Stimulated activated CD8-positive, alpha-beta memory T cell treated with anti-CD3 and anti-CD28 coated beads, Interleukin-2, amount 100 ng/mL, for 1 hour (primary cell): ENCODE measurements at places on chromosomes 6 and 20.

DNA sequence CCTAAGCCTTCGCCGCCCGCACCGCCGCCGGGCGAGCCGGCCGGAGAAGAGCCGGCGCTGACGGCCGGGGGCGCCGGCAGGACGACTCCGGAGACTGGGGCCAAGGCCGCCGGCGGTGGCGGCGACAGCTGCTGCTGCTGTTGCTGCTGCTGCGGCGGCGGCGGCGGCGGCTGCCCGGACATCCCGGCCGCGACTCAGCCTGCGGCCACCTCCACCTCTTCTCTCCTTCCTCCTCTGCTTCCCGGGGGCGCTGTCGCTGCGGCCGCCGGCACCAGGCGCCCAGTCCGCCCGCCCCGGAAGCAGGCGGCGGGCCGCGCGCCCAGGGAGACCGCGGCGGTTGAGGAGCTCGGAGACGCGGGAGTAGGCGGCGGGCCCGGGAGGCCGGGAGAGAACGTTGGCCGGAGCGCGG is 307 bp downstream of the RANBP9 start:
- DNase-seq: no peak

GRCh38 chr6:30881392-30882203 is 2.7 kb upstream of the DDR1 start:
- no peak for DNase-seq

DNA sequence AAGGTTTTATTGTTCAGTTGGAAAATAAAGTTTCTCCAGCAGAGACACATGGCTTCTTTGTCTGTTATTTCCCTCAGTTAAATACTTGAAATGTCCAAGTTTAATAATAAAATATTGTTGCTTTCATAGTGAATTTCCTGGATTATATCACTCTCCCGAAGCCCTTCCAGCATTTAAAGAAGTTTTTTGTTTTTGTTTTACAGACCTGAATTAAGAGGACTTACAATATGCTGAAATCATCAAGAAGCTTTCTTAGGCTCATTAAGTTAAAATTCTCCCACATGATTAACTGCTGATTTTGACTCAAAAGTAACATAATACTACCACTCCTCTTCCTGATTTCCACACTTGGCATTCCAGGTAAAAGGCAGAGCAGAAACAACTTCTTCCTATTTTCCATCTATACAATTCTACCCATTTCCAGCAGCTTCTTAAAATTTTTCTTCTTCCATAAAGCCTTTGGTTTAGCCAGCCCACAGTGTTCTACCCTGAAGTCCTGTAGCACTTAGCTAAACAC is 35.8 kb downstream of the PDSS2 start:
- DNase-seq: no peak

- DNase-seq: no peak
Measured at GRCh38 chr6:126041516-126041915, 55.2 kb downstream of the TRMT11 start.

GRCh38 chr6:131807321-131807643 is 538 bp upstream of the ENPP1 start:
- DNase-seq: no peak

DNA sequence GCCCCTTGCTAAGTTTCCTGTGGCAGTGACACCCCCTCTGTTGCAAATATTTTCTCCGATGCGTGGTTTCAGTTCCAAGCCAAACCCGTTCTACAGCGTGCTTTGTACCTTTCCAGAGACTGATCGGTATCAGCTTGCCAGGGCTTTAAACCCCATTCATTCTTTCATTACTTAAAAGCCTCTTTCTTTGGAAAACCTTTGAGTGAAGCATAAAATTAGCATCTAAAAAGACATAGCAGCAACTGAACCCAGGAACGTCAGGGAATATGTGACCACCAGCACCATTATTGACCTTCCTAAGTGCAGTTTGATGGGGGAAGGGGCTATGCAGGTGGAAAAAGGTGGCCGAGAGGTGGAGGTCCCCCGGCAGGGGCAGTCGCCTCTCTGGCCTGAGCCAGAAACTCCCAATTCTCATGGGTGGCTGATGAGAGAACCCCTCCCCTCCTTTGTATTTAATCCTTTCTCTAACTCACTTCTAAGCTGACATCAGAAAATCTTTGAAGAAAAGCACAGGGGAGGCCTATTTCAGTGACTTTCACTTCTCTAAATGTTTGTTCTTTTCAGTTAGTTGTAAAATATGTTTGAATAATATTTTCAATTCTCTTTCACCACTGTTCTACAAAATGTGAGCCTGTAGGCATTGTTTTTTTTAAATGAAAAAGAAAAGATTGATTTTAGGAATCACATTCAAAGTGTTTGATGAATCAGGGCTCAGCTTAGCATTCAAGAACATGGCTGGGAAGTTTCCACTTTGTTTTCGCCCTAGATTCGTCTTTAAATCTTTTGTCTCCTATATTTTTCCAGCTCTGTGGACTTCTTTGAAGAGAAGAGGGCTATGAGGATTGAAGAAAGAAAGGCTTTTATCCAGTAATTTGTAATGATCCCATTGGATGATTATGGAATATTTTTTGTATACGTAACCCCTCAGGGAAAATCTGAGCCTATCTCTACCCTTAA is 89.2 kb downstream of the RSPH3 start:
- no peak for DNase-seq

GRCh38 chr6:69792292-69792691 is 4.5 kb downstream of the LMBRD1 start:
- DNase-seq: no peak

DNA sequence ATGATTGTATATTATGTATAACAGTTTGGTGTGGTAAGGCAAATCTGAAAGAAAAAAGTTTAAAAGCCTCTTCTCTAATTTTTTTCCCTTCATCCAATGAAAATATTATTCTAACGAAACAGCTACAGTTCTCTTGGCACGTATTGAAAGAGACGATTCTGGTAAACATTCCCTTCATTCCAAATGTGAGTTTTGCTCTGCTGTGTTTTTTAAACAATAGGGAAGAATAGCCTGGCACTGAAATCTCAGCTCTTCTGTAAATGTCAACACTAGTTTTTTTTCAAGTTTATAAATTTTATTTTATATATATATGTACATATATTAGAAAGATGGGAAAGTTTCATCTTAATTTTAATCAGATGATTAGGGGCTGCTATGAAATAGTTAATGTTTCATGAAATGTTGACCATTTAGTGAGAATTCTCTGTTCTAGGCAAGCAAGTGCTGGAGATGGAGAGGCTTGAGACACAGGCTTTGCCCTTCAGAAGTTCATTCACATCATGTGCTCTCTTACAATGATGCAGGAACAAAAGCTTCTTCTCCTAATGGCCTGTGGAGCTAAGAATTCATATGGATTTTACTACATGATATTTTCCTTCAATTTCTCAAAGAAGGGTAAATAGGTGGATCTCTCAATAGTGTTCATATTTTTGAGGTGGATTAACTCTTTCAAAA is 4.1 kb downstream of the PAQR8 start:
- DNase-seq: no peak

GRCh38 chr6:11298651-11299420 is 66.4 kb upstream of the NEDD9 start:
- no peak for DNase-seq

GRCh38 chr6:79755967-79756366 is 124.8 kb downstream of the SH3BGRL2 start:
- no peak for DNase-seq

DNA sequence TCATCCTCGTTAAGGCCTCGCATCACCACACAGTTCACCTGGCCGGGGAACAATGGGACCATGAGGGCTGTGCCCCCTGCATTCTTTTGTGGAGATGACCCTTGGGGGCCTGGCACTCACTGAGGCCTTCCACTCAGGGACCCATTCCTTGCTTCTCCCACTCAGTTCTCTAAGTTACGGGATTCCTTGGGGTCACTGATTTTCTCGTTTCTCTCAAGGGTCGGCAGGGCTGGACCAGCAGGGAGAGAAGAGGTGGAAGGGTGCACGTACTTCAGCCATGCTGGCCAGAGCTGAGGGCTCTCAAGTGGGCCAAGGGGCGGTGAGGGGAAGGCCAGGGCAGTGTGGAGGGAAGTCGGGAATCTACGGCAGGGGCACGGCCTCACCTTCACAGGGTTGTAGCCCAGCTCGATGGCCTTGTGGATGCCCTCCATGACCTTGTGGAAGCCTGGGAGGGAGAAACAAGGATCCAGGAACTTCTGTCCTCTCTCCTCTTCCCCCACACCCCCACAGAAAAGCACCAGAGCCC is 20.8 kb downstream of the MOCS1 start:
- no peak for DNase-seq

- DNase-seq: no peak
Measured at GRCh38 chr6:156231026-156231765, 546.0 kb upstream of the ARID1B start.

GRCh38 chr6:159104931-159105330 is 60.1 kb upstream of the TAGAP start:
- no peak for DNase-seq

DNA sequence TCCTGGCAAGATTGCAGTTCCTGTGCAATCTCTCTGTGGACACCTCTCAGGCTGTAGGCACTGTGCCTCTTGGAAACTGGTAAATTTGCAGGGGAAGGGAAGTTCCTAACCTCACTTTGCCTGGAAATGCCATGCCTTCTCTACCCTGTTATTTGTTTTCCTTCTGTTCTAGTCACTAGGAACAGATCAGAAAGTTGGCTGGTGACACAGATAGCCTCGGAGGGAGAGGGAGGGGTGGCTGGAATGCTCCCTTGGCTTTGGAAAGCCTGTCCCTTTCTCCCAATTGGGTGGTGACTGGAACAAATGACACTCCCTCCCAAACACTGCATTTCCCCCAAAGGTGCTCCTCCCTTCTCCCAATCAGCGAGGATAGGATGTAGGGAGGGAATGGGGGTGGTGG is 131.5 kb upstream of the F13A1 start:
- no peak for DNase-seq

DNA sequence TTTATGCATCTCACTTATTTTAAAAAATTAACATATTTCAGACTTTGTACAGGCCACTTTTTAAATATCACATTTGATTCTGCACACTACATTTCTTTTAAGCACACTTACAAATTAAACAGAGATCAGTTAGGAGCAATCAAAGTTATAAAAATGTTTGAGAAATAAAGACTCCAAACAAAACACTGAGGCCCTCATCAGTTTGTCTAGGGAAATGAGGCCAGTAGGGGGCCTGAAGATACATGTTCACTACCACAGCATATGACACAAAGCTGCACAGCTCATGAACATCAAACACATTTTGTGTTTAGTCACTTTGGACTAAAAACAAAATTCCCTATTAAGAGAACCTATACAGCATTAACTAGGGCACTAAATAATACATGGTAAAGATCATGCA is 180.5 kb downstream of the PDE7B start:
- DNase-seq: no peak

DNA sequence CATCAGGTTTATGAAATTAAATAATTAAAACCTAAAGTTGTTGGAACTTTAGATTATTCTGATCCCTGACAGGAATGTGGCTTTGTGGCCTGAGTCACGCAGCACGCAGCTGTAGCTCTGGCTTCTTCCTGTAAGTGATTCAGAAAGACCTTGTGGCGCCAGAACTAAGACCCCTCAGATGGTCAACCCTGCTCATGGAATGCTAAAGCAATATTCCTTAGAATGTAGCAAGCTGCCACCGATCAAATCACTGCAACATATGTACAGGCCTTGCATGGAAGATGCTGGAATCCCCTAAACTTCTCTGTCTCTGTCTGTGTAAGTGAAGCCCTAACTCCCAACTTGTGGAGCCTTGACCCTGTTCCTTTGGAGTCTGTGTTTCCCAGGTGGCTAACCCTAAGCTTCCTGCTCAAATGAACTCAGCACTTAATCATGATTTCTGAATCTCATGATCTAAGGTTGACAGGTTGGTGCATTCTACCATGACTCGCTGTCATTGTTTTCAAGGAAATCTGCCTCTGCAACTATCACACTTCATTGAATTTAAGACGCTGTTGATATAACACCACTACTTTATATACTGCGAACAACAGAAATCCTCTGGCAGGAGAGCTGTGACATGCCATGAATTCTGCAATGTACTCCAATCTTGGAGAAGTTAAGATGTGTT is 111.2 kb upstream of the CST7 start:
- no peak for DNase-seq

GRCh38 chr20:32451682-32452461 is 93.7 kb downstream of the ASXL1 start:
- DNase-seq: no peak

DNA sequence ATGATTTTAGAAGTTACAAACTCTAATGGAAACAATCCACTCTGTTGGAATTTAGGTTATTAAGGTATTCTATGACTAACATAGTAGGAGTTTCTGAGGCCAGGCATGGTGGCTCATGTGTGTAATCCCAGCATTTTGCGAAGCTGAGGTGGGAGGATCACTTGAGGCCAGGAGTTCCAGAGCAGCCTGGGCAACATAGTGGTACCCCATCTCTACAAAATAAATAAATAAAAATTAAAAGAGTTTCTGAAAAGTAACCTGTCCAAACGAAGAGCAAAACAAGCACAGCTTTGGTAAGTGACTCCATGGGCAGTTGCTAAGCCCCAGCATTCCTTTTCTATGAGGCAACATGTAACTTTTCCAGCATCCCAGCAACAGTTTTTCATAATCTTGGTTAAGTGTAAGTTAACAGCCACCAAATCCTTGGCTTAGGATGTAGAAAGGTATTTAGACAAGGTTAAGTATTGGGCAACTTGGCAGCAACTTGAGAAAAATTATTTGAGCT is 86.3 kb downstream of the SOX4 start:
- no peak for DNase-seq

DNA sequence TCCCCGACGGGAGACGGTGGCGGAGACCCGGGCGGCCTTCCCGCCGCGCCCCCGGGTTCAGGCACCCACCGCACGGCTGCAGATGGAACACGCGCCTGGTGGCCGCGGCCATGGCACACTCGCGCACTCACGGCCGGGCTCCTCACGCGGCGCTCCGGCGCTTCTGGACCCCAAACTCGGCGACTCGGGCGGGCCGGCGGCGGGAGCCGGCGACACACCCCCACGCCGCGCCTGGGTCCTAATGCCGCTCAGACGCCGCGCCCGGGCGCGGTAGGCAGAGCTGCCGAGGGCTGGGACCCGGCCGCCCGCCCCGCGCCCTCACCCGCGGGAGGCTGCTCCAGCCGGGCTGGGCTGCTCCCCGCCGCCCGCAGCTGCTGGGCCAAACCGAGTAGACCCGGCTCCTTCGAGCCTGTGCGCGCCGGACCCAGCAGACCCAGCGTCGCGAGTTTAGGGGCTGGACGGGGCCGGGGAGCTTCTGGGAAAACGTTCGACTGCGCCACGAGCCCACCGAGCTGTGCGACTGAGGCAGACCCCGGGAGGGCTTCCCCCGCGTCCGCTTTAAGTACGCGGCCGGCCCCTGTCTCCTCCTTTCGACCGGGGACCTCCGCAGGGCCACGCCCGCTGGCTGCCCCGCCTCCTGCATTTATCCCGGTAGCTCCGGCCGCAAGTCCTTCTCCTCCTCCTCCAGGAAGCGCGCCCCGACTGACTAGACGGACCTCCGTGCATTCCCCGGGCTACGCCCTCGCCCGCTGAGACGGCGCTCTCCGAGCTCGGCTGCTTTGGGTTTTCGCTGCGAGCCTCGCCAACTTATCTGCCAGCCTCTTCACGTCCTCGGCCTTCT is at the start of gene SLC4A11:
Gene SLC4A11, minus strand, starts transcription at position 165 of the 841 bp plus-strand sequence. Its CDS starts 53 bp downstream, at position 112.
- no peak for DNase-seq

GRCh38 chr20:10492065-10492464 is 57.0 kb downstream of the SLX4IP start:
- DNase-seq: no peak
